ENCODE measurements at places on chromosomes 2 and 18.

DNA sequence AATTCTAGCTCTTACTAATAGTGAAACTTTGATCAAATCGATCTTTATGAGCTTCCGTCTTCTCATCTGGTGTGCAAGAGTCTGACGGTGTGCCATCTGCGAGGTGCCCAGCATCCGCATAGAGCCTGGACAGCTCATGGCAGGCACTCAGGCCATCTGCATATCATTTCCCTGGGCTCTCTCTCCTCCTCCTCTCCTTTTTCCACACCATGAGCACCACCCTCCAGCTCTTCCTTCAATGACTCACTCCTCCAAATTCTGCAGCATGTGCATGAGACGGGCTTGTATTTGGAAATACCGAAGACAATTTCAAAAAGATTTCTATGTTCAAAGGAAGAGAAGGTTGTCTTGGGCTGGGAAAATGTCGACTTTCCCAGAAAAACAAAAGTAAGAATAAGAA, 161.1 kb downstream of the CCBE1 start:
- DNase-seq: no peak

- DNase-seq: no peak
These were observed 286.2 kb upstream of the VRK2 start for GRCh38 chr2:57760381-57760801.

DNA sequence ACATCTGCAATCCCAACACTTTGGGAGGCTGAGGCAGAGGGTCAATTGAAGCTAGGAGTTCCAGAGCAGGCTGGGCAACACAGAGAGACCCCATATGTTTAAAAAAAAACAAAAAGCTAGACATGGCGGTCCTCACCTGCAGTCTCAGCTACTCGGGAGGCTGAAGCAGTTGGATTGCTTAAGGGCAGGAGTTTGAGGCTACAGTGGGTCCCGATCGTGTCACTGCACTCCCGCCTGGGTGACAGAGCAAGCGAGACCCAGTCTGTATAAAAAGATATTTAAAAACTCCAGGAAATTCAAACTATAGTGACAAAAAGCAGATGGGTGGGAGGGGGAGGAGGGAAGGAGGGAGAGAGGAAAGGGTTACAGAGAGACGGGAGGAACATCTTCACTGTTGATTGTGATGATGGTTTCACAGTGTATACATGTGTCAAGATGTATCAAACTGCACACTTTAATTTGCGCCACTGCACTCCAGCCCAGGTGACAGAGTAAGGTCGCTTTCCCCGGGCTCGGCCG, 942 bp upstream of the ZNF236 start:
- no peak for DNase-seq

- no peak for DNase-seq
These were observed 591.2 kb downstream of the RNF144A start for GRCh38 chr2:7508296-7508943.

GRCh38 chr2:147649286-147649685, 195.5 kb upstream of the ACVR2A start:
- DNase-seq: no peak

- DNase-seq: peak; percentile 5
These were observed 68.6 kb downstream of the GALNT3 start for GRCh38 chr2:165725421-165725820.

DNA sequence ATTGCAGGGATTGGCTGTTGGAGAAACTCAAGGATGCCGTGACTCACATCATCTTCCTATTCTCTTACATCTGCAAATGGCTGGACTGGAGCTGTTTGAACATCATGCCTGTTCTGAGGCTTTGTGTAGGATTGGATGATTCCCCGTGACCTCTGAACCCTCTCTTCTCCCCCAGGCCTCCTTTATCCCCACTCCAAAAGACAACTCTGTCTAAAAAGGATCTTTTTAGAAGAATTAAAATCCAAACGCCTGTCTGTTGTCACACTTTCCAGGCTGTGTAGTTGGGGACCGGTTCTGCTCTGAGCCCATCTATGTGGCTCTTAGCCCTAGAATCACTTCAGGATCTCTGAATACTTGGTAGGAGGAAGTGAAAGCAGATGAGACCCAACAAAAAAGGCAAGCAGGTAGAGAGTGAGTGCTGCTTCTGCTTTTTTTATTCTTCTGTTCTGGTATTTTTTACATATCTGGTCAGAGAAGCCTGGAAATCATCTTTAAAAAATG, 565 bp downstream of the SP140 start:
- DNase-seq: no peak

- DNase-seq: no peak
These were observed 106.9 kb upstream of the RGPD4 start for GRCh38 chr2:107719836-107720235.

- no peak for DNase-seq
These were observed 27.4 kb downstream of the SERTAD2 start for GRCh38 chr2:64626146-64626809.

GRCh38 chr2:213129311-213129710, 22.1 kb downstream of the IKZF2 start:
- DNase-seq: no peak

DNA sequence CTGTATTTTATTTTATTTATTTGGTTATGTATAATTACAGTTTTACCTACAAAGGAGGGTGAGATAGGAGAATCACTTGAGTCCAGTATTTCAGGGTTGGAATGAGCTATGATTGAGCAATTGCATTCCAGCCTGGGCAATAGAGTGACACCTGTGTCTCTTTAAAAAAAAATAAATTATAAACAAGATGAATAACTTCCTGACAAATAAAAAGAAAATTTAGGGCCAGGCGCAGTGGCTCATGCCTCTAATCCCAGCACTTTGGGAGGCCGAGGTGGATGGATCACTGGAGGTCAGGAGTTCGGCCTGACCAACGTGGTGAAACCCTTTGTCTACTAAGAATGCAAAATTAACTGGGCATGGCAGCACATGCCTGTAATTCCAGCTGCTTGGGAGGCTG, 17.3 kb downstream of the MTA3 start:
- DNase-seq: no peak

- DNase-seq: no peak
These were observed 71.1 kb downstream of the EXOC6B start for GRCh38 chr2:72754628-72755320.

- no peak for DNase-seq
These were observed 32.0 kb upstream of the NYAP2 start for GRCh38 chr2:225367482-225367881.

GRCh38 chr2:127678991-127679390, 3.7 kb upstream of the LIMS2 start:
- DNase-seq: no peak

GRCh38 chr2:20065885-20066602, 14.6 kb upstream of the LAPTM4A start:
- peak; percentile 49 for DNase-seq

DNA sequence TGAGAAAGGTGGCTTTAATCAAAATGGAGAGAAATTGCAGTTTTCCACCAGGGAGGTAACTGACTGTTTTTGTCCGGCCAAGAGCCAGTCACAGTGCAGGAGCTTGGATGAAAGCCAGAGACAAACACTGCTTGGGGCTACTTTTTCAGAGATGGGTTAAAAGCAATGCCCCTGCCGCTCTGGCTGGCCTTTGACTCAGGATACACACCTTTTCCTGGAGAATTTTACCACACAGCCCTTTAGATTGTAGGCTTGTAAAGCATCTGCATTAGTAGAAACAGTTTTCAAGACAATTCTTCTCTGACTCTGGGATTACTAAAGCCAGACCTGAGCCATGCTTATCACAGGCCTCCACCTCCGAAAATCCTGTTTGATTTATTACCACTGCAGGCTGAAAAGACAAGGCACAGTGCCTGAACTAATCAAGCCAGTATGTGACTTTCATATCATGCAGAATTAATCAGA, 79.7 kb downstream of the CCBE1 start:
- no peak for DNase-seq

DNA sequence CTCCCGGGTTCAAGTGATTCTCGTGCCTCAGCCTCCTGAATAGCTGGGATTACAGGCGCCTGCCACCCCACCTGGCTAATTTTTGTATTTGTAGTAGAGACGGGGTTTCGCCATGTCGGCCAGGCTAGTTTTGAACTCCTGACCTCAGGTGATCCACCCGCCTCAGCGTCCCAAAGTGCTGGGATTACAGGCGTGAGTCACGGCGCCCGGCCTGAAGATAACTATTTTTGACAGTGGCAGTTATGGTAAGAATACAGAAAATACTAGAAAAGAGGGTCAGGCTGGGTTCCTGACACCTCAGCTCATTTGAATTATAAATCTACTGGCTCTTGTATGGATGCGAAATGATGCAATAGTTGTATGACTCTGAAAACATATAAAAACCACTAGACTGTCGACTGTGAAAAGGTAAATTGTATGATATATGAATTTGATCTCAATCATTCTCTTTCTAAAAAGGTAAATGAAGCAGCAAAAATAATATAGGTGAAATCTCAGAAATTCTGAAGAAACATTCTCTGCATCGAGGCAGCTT, 11.1 kb upstream of the DGKD start:
- DNase-seq: no peak

- DNase-seq: no peak
These were observed 213.4 kb downstream of the CDH20 start for GRCh38 chr18:61546590-61546989.

GRCh38 chr2:190554357-190555006, 20.0 kb upstream of the NEMP2 start:
- no peak for DNase-seq

DNA sequence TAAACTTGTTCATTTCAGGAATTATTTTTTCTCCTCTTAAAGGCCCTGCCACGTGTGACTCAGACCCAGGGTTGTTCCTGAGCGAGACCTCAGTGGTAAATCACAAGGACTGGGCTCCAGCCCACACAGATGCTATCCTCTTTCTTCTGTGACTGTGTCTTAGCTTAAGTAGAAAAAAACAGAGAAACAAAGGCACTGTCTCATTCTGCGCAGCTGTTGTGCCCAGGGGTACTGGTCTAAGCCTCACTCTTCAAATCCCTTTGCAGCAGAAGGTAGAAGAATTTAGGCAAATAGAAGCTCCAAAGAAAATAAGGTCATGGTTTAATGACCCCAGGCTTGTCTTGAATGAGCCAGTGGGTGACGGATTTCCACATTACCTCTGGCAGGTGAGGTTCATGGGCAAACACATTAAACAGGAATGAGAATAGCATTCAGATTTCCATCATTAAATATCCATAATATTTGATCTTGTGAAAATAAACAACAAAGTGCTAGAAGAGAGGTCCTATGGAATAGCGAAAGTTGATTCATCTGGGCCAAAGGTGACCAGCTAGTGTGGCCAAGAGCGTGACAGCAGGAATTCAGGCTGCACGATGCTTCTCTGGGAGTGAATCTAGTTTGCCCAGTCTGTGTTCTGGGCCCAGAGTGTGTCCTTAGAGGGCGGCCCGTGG, 63.3 kb downstream of the LIPG start:
- no peak for DNase-seq

- no peak for DNase-seq
These were observed 12.7 kb downstream of the ZDBF2 start for GRCh38 chr2:206287197-206287596.

DNA sequence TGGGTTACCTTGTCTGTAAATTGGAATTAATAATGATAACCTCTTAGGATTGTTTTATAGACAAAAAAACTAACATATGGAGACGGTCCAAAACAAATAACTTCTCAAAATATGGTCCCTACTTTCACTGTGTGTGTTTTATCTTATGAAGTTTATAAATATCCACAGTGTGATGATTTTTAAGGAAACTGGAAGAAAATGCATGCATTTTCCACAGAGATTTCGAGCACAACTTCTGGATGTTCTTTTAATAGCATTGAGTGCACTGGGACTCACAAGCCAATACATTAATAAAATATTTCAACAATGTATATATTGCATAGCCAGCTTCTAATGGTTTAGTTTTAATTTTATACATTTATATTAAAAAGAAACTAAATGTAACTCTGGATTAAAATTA, 87.9 kb upstream of the SPHKAP start:
- no peak for DNase-seq

DNA sequence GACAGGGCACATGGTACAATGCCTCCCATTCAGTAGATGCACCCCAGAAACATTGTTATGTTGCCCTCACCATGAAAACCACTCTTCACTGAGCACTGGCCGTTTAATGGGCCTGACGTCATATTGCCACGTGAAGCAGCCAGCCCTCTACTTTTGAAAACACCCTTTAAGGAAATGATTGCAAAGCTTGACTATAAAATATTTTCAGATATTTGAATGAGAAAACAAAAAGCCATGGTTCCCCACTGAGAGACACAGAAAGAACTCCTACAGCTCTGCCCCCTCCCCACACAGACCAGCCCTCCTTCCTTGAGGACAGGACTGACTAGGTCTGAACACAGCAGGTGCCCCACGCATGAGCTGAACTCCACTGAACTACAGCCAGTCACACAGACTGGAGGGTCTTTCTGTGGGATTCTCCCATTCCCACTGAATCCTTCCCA, 349.1 kb downstream of the ANAPC1 start:
- peak; percentile 39 for DNase-seq

DNA sequence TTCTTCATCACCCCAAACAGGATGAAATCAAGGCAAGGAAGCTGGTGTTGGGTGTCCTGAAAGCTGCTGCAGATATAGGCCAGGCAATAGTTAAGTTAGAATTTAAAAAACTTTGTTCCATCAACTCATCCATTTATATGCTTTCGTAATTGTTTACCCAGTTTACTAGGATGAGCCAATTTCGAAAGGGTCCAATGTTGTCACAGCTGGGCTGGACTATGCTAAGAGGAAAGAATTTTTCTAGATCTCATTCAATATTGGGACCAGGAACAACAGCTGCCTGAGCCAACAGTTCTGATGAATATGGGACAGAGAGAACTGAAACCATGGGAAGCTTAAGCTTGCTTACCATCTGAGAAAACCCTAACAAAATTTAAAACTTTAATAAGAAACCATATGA, 21.6 kb upstream of the SP3 start:
- DNase-seq: no peak

- DNase-seq: no peak
These were observed 632.4 kb upstream of the SLC8A1 start for GRCh38 chr2:41084321-41084720.

DNA sequence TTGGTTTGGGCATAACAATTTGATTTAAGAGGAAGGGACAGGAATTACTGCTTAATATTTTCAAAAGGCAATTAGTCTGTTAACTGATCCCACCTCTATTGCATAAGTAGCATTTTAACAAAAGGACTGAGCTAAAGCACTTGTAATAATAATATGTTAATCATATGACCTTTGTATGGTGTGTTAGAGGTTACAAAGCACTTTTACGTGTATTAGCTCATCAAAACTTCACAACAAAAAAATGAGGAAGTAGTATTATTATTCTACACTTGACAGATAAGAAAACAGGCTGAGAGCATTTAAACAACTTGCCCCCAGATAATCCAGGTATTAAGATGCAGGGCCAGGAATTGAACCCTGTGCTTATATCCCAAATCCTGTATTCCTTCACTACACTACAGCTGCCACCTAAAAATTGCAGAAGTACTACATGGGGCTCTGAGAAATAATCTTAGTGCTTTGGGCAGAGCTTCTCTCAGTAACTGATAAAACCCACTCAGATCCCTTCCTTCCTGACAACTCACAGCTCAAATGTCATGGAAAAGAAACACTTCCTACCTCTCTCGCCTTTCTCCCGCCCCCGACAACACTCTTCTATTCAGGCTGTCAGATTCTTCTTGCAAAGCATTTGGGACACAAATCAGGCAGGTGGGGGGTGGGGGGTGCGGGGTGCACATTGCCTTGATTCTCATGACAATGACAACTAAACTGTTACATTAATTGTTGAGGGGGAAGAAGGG, 20.7 kb upstream of the KCTD1 start:
- no peak for DNase-seq

Measured in kidney epithelial cell (primary cell).